Neural crest cell (in vitro differentiated cells): ENCODE measurements at places on chromosomes 6 and 20. TPM values are rescaled to one million over a fixed set of nuclear protein-coding genes. Genes with fewer than 3 reads are reported as not detected.

- H3K4me1 ChIP-seq: peaks cover 35% of the 10 kb centered on the region
- DNase-seq: no peak
- no peaks in the 10 kb centered on the region for H3K27me3 ChIP-seq
- H3K27ac ChIP-seq: peak overlapping the region; percentile 64
- no peaks in the 10 kb centered on the region for H3K36me3 ChIP-seq
These were observed 93.4 kb upstream of the NHSL1 start for GRCh38 chr6:138592749-138593123.

GRCh38 chr6:136547336-136547735, 2.9 kb downstream of the MAP7 start:
- DNase-seq: no peak
- H3K4me1 ChIP-seq: peaks cover 4% of the 10 kb centered on the region
- no peak overlapping the region for H3K4me3 ChIP-seq
- peaks cover 88% of the 10 kb centered on the region for H3K27me3 ChIP-seq
- no peaks in the 10 kb centered on the region for H3K36me3 ChIP-seq

DNA sequence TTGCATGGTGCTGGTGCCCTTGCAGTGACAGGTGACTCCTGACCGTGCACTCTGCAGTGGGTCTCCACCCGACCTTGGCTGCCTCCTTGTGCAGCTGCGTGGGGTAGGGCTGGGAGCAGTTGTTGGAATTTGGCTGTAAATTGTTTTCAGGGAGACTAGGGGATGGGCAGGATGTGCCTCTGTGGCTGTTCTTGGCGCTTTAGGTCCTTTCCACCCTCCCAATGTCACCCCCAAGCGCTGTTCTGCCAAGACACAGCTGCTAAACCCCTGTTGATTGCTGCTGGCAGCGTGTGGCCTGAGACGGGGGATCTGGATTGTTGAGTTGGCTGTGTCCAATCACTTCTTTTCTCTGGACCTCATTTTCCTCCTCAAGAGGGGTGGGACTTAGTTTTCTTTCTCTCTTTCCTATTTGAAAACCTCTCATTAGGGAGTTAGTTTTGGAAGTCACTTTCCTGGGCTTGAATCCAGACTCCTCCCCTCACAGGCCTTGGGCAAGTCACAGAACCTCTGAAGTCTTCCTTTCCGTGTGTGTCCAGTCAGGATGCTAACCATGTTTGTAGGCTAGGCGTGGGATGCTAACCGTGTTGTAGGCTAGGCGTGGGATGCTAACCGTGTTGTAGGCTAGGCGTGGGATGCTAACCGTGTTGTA, 8.5 kb downstream of the IGF2R start:
- H3K4me3 ChIP-seq: no peak overlapping the region
- H3K27ac ChIP-seq: no peak overlapping the region
- H3K36me3 ChIP-seq: no peaks in the 10 kb centered on the region
- peaks cover 77% of the 10 kb centered on the region for H3K4me1 ChIP-seq

DNA sequence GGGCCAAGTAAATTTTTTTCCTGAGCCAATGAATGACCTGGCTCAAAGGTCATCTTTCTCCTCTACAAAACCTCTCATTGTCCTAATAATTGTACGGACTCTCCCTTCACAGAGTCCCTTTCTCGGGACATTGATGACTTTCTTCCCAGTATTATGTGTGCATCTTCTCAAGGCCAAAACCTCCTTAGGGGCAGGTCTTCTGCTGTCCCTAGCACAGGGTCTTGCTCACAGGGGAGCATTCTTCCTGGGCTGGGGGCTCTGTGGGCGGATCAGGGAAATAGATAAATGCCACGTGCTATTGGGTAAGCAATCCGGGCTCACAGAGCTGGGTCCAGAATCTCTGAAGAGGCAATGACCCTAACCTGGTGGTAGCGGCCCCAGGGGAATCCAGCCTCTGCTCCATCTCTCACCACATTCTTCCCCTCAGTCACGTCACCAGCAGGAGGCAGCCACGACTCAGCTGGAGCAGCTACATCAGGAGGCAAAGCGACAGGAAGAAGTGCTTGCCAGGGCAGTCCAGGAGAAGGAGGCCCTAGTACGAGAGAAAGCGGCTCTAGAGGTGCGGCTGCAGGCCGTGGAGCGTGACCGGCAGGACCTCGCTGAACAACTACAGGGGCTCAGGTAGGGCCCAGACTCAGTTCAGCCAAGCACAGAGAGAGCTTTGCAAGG, 23.5 kb downstream of the CEP250 start:
- DNase-seq: peak; percentile 14
- peaks cover 23% of the 10 kb centered on the region for H3K36me3 ChIP-seq
- no peak overlapping the region for H3K4me3 ChIP-seq
- peaks cover 9% of the 10 kb centered on the region for H3K4me1 ChIP-seq

DNA sequence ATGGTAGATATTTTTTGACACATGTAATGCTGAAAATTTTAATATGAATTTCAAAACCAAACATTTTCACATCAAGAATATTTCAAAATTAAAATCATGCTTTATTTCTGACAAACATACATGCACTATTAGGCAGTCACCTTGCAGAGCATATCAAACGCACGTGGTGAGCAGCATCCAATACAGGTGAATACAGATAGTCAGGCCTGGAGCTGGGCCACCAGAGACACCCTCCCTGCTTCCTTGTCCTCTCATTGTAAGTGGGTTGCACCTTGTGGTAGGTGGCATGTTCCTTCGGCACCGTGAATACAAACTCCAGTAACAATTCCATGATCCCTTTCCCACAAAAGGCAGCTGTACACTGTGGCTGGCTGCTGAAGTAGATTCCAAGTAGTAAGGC, 8.9 kb downstream of the REV3L start:
- H3K36me3 ChIP-seq: no peaks in the 10 kb centered on the region
- H3K27ac ChIP-seq: no peak overlapping the region
- H3K4me3 ChIP-seq: no peak overlapping the region

DNA sequence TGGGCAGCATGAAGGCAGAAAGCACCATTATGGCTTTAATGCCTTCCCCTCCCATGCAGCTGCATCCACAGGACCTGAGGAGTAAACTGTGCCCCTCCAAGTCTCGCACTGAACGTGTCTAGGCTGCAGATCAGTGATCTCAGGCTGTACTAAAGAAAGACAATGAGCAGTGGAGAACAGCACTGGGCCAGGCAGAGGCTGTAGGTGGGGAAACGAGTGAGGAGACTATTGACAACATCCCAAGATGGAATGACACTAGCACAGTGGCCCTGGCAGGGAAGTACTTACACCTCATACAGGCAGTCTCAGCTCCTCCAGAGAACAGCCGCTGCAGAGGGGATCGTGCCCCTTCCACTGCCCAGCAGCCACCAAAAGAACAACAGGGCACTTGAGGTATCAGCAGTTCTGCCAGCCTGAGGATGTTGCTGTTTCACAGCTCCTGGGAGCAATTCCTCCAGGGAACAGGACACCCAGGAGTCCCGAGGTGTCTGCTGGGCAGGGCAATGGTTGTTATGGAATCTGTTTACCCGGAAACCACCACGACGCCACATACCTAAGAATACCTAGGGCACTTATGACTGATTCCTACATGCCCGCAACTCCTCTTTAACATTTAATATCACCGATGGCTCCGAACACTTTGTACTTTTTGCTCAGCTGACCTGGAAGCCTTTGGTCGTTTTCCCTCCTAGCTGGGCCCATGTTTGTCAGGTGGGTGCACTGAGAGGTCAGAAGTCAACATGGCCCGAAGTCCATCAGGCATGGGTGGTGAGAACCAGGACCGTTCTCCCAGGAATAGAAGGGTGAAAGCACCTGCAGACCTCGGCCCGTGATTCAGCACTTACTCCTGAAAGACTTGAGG, 79.1 kb downstream of the SLC22A23 start:
- H3K27me3 ChIP-seq: no peaks in the 10 kb centered on the region
- no peak for DNase-seq
- peaks cover 52% of the 10 kb centered on the region for H3K4me1 ChIP-seq
- peaks cover 2% of the 10 kb centered on the region for H3K36me3 ChIP-seq
- H3K4me3 ChIP-seq: no peak overlapping the region
- H3K27ac ChIP-seq: peak overlapping the region; percentile 85

DNA sequence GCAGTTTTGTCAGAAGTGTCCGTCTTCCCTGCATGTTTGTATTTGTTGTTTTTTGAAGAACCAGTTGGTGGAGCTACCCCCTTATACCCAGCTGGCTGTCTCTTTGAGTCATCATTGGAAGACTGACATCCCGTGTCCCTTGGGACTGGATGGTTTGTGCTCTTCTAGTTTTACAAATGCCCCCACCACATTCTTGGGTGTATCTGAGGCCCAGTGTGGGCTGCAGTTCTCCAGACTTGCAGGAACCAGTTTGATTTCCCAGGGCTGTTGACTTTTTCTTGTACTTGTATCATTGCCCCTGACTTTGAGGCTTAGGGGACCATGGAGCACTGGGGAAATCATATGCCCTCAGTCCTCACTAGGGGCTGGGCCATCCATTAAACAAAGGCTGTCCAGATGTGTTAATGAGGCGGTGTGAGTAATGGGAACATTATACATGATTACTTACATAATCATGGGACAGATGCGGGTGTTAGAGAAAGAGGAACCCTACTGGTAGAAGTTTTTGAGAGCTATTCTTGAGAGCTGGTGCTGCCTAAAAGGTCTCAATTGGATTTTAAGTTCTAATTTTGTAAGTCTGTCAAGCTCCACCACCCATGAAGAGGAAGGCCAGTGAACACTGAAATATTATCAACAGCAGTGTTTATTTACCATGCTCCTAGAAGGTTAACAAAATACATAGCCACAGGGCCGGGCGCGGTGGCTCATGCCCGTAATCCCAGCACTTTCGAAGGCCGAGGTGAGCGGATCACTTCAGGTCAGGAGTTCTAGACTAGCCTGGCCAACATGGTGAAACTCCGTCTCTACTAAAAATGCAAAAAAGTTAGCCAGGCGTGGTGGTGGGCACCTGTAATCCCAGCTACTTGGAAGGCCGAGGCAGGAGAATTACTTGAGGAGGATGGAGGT, 8.5 kb downstream of the JARID2 start:
- H3K27me3 ChIP-seq: no peaks in the 10 kb centered on the region
- no peak overlapping the region for H3K4me3 ChIP-seq
- DNase-seq: no peak
- no peak overlapping the region for H3K27ac ChIP-seq
- peaks cover 3% of the 10 kb centered on the region for H3K36me3 ChIP-seq

- no peak overlapping the region for H3K4me3 ChIP-seq
- no peaks in the 10 kb centered on the region for H3K36me3 ChIP-seq
- H3K27ac ChIP-seq: no peak overlapping the region
- H3K27me3 ChIP-seq: no peaks in the 10 kb centered on the region
- no peak for DNase-seq
These were observed 208.8 kb upstream of the PLCB4 start for GRCh38 chr20:8860011-8860495.

- no peaks in the 10 kb centered on the region for H3K4me1 ChIP-seq
- H3K27ac ChIP-seq: no peak overlapping the region
- H3K36me3 ChIP-seq: no peaks in the 10 kb centered on the region
- no peak overlapping the region for H3K4me3 ChIP-seq
These were observed 21.9 kb upstream of the PTPN1 start for GRCh38 chr20:50488236-50488806.

DNA sequence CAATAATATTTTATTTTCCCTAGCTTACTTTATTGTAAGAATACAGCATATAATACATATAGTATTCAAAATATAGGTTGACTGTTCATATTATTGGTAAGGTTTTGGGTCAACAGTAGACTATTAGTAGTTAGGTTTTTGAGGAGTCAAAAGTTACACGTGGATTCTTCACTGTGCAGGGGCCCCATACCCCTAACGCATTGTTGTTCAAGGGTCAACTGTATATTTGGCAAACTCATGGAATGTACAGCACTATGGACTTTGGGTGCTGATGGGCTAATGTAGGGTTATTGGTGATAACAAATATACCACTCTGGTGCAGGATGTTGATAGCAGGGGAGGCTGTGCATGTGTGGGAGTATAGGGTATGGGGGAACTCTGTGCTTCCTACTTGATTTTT, 397.2 kb downstream of the BCKDHB start:
- no peaks in the 10 kb centered on the region for H3K4me1 ChIP-seq
- H3K27ac ChIP-seq: no peak overlapping the region
- no peaks in the 10 kb centered on the region for H3K36me3 ChIP-seq
- DNase-seq: no peak
- no peaks in the 10 kb centered on the region for H3K27me3 ChIP-seq
- no peak overlapping the region for H3K4me3 ChIP-seq

DNA sequence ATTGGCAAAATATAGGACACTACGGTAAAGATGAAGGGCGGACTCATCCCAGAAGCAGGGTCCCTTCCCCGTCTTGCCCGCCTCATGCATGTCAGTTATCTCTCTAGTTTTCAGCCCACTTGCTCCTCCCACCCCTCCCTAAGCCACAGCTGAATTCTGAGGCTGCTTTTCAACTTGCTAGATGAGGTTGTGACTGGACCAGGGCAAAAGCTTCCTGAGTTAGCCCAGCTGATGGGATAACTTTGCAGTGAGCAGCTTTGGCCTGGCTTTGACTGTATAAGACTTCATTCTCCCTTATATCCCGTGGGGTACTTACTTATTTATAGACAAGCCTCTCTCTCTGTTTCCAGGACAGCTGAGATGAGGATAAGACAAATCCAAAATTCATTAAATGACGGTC, 23.2 kb downstream of the GHRH start:
- H3K27ac ChIP-seq: peak overlapping the region; percentile 22
- H3K36me3 ChIP-seq: peaks cover 33% of the 10 kb centered on the region
- H3K4me3 ChIP-seq: no peak overlapping the region

DNA sequence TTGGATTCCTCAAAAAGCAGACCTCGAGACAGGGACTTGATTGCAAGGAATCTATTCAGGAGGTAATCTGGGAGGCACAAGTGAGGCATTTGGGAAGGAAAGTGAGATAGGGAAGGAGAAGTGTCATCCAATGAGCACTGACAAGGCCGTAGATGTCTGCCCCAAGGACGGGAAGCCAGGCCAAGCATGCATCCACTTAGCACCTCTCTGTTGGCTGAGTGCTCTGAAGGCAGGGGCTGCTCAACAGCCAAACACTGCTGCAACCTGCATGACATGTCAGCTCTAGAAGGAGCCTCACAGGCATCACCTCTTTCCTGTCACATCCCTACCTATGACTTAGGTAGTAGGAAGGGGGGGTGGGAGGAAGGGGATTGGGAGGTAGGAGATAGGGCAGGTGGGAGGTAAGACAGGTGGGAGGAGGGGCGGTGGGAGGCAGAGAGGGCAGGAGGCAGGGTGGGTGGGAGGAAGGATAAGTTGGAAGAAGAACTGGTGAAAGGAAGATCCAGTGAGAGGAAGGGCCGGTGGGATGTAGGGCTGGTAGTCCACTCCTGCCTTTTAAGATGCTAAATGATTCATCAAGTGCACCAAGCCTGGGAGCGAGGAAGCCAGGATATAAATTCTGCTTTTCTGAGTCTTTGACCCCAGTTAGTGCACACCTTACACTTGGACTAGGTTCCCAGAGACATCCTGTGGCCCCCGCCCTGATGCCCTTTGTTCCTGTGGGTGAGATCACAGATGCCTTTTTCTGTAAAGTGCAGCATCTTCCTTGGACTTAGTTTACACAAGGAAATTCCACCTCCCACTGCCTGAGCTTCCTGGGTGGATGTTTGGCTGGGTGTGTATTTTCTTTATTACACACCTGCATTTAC, 83.8 kb upstream of the NXT1 start:
- H3K27ac ChIP-seq: no peak overlapping the region
- H3K36me3 ChIP-seq: peaks cover 3% of the 10 kb centered on the region
- H3K27me3 ChIP-seq: no peaks in the 10 kb centered on the region
- H3K4me1 ChIP-seq: peaks cover 7% of the 10 kb centered on the region
- no peak overlapping the region for H3K4me3 ChIP-seq
- no peak for DNase-seq

RAET1L gene
- not detected in 2 replicates for total RNA-seq

UBE2V1 gene
- 147 and 177 TPM in 2 replicates for total RNA-seq

HLA-G gene
- total RNA-seq: not detected in 2 replicates

RCAN2 gene
- 3.6 TPM in 2 replicates for total RNA-seq
